ENCODE measurements at places on chromosomes 6 and 20.

GRCh38 chr6:139457476-139457875, 83.0 kb upstream of the CITED2 start:
- DNase-seq, result no peak

DNA sequence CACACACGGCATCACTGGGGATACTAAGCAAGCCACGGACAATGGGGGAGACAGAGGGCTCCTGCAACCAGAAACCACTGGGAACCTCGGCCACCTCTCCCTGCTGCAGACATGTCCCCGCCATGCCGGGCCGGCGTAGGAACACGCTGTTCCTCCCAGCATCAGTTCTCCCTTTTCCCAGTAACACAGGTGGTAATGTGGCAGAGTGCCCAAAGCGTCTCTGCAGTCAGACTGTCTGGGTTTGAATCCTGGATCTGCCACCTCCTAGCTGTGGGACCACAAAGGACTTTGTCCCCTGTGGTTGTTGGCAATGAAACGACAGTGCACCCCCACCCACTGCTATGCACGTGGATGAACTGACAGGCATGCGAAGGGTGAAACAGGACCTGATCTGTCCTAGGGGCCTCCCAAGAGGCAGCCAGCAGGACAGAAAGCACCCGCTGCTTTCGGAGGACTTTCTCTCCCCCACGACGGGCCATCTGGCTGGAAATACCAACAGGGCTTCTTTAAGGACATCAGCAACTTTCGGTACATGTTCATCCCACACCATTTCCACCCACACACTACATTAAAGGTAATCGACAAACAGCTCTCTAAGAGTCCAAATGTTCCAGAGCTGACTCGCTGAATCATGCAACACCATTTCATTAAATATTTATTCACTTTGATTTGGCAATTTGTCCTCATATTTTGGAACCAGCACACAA, 74.1 kb downstream of the SULF2 start:
- no peak for DNase-seq

- DNase-seq, result no peak
Observed at GRCh38 chr6:101779051-101779844, 385.7 kb downstream of the GRIK2 start.

GRCh38 chr20:5482791-5483190, 166.0 kb upstream of the PROKR2 start:
- no peak for DNase-seq

DNA sequence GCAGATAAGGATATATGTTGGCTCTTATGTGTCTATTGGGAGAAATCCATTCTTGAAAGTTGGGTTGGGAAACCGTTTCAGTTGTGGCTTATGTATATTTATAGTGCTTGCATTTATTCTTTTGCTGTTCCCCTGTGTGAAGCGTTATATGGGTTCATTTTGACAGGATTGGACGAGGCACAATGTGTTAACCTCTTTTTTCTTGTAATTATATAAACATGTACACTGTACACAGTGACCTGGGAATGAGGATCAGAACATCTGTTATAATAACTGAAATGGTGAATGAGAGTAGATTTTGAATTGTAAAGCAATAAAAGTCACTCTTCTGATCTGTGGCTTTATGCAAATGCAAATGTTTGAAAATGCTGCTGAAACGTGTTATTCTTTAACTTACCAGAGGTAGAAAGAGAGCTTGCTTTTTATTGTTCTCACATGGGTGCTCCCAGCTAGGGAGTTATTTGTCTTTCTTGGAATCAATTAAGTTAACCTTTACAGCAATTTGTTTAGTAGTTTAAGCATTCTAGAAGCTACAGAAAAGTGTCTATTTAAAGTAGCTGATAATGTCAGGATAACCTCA, 213.7 kb downstream of the GRIK2 start:
- no peak for DNase-seq

- peak; percentile 89 for DNase-seq
Observed at GRCh38 chr6:140320081-140321080, 945.9 kb upstream of the CITED2 start.

DNA sequence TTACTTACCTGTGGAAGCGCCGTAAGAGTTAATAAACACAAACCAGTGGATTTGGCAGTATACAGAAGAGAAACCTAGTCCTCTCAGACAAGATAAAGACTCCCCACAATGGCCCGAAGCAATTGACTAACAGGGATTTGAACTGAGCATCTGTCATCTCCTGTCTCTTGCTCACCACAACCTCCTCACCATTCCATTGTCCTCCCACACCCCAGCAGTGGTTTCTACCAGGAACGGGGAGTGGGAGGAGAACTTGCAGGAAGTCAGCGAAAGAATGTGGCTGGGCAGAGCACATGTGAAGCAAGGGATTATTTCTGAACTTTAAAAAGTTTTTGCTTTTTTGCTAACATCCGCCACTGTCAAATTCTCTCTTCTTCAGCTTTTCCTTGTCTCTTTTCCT, 24.6 kb upstream of the TAAR1 start:
- peak; percentile 83 for DNase-seq

DNA sequence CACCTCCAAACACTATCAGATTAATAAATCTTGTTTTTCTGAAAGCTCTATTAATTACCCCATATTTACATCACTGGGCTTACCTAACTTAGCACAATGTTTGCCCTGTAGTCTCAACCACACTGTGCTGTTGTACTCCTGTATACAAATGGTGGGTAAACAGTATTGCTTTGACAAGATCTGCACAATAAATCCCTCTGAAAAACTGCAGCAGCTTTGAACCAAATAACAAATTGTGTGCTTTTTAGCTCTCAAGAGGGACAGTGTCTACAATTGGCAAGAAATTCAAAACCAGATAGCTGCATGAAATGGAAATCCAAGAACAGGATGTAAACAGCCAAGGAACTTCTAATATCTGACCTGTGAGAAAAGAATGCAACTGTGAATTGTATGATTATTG, 10.4 kb downstream of the KIF6 start:
- no peak for DNase-seq

DNA sequence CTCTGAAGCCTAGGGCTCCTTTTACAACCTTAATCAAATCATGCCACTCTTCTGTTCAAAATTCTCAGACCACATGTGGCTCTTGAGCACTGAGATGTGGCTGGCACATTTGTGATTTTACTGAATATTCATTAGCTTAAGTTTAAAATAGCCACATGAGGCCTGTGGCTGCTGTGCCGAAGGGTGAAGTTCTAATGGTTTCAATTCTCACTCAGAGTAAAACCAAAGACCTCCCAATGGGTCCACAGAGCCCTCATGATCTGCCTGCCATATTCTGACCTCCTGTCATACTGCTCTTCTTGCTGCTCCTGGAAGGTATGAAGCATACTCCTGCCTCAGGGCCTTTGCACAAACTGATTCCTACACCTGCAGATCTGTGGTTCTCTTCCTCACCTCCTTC, 7.8 kb upstream of the CST3 start:
- no peak for DNase-seq

DNA sequence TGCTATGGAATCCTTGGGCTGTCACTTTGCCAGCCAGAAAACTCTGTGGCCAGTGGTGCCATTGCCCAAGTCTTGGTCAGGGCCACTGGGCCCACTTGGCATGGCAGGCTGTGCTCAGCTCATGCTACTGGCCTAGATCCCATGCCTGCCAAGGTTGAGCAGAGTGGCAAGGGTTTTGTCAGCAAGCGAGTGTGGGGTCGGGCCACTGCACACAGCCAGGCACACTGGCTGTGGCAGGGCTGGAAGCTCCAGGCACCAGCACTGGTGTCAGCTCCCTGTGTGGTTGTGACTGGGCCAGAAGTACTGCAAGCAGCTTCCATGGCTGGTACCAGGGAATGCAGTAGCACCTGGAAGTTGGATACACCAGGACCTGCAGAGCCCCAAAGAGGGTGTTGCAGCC, 846.8 kb downstream of the EYS start:
- no peak for DNase-seq

GRCh38 chr6:14085176-14085787, 32.3 kb upstream of the CD83 start:
- DNase-seq, result no peak

DNA sequence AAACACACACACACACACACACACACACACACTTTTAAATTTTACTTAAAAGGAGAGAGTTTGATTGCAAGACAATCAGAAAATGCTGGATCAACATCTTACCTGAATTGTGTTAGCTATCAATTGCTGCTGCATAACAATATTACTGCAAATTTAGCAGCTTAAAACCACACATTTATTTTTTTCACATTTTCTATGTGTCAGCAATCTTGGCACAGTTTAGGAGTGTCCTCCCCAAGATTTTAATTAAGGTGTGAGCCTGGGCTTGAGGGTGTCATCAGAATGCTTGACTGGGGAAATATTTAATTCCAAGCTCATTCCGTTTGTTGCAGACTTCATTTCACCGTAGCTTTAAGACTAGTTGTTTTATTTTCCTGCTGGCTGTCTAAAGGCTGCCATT, 431.0 kb upstream of the GJE1 start:
- no peak for DNase-seq

DNA sequence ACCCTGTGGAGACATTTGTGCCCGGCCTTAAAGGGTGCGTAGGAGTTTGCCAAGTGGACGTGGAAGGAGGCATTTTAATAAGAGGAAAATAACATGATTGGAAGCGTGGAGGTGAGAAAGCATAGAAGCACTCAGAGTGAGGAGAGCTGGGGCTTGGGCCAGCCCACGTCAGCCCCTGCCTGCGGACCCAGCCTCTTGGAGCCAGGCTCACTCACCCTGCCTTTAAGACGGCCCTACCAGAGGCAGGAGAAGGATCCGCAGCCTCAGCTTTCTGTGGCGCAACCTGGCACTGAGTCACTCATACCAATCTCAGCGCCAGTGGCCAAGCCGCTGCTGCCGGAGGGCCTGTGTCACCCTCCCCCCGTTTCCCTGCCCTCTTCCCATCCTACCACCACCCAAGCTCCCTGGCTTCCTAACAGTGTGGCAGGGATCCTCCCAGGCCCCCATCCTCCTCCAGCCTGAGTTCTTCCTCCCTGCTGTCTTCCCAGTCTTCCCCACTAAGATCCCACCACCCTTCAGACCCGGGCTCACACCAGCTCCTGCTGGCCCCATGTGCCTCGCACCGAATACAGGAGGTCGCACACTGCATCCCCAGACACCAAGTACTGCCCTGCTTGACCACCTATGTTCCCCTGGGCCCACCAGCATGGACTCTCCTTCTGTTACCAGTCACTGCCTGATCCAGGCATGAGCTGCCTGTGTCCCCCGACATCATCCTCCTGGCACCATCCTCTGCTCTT, 285.2 kb downstream of the UST start:
- DNase-seq, result no peak

DNA sequence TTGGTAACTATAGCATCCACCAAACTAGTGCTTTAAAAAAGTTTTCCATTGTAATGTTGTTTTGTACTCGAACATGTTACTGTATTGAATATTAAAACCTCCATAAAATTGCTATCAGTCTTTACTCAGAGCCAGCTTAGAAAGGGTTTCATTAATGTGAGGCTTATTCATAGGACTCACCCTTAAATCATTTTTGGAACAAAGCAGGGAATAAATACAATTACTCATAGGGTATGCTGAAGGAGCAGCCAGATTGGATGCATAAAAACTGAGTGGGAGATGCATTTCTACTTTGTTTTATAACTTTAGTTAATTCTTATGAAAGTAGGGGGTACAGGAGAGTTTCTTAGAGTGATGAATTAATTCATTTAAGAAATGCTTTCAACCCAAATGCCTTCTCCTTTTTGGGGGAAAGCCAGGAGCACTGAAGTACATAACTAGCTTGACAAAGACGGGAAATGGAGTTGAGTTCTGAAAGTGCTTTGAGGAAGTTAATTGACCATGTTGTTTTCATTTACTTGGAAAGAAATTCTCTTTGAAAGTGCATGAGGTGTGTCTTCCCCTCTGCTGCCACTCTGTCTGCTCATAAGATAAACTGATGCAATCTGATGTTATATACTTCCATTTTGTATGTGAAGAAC, 90.3 kb downstream of the RNF144B start:
- DNase-seq, result peak; percentile 4

DNA sequence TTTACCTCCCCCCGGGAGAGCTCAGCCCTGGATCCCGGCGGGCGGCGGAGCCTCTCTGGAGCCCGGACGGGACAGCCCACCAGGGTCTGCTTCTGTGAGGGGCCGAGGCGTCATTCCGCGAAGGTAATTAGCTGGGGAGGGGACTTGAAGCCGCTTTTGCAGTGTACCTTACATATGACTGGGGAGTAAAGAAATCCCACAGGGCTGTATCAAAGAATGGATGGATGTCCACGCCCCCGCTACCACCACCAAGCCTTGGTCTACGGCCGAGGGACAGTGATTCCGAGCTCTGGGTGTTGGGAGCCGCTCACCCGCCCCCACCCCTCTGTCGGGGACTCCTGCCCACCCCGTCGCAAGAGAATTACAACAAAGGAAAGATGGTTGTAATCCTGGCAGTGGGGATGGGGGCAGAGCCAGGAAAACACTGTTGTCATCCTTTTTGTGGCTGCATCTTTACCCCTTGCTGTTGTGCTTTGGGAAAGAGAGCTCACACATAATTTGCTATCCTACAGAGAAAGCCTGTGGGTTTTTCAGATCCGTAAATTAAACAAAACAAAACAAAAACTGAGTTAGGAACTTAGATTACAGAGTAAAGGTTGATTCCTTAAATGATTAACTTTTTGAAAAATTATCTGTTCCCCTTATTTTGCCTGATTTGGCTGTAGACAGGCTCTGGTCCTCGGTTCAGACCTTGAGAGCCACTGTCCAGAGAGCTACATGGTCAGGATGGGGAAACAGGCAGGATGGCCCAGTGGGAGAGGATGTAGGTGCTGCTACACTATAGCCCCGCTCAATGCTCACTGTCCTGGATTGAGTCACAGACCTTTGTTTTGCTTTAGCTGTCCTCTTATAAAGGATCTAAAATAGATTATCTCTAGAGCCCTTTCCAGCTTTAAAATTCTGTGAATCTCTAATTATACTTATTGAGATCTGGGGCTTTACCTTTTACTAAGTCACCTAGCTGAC, 997 bp upstream of the FBXO30 start:
- DNase-seq, result no peak

- DNase-seq, result no peak
Observed at GRCh38 chr6:70142034-70142433, 160.8 kb downstream of the COL9A1 start.

- no peak for DNase-seq
Observed at GRCh38 chr6:33192671-33193602, 670 bp upstream of the COL11A2 start.

- DNase-seq, result no peak
Observed at GRCh38 chr6:86107985-86108384, 465.3 kb upstream of the SYNCRIP start.

Data from KBM-7 (cell line).